Thyroid gland (tissue), 4 donors: ENCODE measurements at places on chromosomes 4 and X. TPM values are rescaled to one million over a fixed set of nuclear protein-coding genes. Genes with fewer than 3 reads are reported as not detected.
A peak's percentile ranks its signal among the peaks of the same experiment; 100 is the strongest.

DNA sequence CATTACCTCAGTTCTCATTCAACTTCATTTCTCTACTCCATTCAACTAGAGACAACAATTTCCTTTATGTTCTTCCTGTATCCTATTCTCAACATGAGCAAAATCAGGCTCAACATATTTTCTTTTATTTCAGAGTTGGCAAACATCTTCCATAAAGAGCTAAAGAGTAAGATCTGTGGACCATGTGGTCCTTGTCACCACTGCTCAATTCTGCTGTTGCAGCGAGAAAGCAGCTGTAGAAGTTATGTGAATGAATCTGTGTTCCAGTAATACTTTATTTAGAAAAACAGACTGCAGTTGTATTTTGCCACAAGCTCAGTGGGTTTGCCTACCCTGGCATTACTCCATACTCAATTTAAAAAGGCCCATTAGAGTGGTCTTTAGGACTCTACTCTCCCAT, 2057.3 kb downstream of the ARAP2 start:
- H3K27me3 ChIP-seq: no peaks in the 10 kb centered on the region
- H3K4me1 ChIP-seq: no peaks in the 10 kb centered on the region
- H3K4me3 ChIP-seq: no peak overlapping the region
- no peak for DNase-seq

SYNPO2 gene
- total RNA-seq: 30.2 TPM

DNA sequence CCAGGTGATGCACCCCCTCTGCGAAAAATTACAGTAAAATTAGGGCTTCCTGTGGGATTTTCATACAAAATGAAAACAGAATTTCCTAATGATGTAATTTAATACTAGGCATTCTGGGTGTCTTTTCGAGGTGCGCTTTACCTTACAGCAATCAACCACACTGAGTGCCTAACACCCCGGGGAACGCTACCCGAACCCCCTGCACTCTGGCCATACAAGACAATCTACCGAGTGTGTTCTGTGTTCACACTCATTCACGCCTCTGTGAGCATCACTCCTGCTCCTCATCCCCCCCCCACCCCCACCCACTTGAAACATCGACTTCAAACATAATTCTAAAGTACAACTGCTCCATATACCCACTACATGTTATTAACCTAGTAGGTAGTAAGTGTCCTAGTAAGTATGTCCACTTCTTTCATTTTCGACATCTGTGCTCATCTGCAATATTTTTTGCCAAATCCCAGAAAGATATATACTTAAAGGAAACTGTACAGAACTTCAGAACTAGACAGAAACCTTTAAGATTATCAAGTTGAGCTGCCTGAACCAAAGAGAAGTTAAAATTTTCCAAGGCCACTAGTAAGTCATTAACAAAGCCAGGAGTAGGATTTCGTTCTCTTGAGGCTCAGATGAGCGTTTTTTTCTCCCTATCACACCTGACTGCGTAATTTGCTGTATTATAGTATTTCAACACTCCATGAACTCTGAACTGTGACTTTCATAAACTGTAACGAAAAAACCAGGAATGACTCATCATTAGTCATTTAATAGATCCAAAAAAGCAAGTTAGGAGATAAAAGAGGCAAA, 80.0 kb downstream of the FAT1 start:
- no peaks in the 10 kb centered on the region for H3K4me1 ChIP-seq
- no peaks in the 10 kb centered on the region for H3K36me3 ChIP-seq
- DNase-seq: no peak
- H3K27me3 ChIP-seq: no peaks in the 10 kb centered on the region
- no peak overlapping the region for H3K4me3 ChIP-seq

TRIM2 gene
- total RNA-seq: 184 TPM

- no peaks in the 10 kb centered on the region for H3K36me3 ChIP-seq
- H3K4me3 ChIP-seq: no peak overlapping the region
- H3K27ac ChIP-seq: no peak overlapping the region
- DNase-seq: no peak
- no peaks in the 10 kb centered on the region for H3K27me3 ChIP-seq
Measured at GRCh38 chr4:117637347-117637746, 396.9 kb upstream of the NDST3 start.

PABPC1L2B gene
- total RNA-seq: not detected

LDB2 gene
- 31.9 TPM for total RNA-seq

DNA sequence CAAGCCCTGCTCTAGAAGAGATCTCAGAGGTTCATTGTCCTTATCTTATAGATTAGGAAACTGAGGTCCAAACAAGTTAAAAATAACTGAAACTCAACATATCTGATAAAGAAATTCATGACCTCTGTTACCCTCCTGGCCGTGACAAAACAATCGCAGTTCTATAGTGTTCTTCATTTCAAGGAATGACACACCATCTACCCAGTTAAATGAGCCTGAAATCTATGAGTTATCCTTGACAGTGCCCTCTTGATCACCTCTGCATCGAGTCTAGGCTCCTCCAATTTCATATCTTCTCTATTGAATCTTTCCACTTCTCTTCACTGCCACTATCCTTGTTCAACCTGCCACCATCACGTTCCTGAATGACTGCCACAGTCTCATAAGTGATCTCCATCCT, 325.3 kb upstream of the TEX13C start:
- no peak overlapping the region for H3K4me3 ChIP-seq
- no peak for DNase-seq
- H3K36me3 ChIP-seq: no peaks in the 10 kb centered on the region
- no peaks in the 10 kb centered on the region for H3K27me3 ChIP-seq

DNA sequence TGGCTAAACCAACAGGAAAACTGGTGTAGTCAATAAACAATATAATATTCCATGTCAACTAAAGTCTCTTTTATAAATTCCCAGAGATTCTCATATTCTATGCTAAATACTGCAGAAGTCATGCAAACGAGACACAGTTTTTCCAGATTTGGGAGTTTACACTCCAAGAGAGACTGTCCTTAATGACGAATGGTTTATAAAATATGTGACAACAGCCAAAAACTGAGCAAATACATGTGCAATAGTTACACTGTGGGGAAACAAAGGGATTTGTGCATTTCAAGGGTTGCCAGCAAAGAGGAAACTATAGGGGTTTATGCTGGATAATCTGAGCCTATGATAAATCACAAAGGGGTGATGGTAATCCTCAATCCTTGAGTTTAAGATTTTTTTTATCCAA, 75.7 kb downstream of the GPC4 start:
- H3K27me3 ChIP-seq: no peaks in the 10 kb centered on the region
- H3K27ac ChIP-seq: no peak overlapping the region
- peaks cover 7% of the 10 kb centered on the region for H3K4me1 ChIP-seq
- no peak overlapping the region for H3K4me3 ChIP-seq
- DNase-seq: no peak

DNA sequence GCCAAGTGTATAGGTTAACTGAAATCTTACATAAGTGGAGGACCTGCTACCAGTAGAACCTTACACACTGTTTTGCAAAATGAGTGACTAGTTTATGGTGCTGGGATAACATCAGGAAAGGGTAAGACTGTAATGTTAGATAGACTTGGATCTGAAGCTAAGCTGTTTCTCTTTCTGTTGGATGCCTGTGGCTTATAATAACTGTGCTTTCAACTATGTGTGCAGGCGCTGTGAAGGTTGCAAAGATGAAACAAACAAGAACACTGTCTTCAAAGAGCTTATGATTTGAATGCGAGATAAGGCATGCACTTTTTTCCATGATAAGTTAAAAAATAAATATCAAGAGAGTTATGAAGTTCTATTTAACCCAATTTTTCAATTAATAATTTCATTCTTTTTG, 34.5 kb upstream of the LCORL start:
- no peaks in the 10 kb centered on the region for H3K27me3 ChIP-seq
- no peak overlapping the region for H3K27ac ChIP-seq
- H3K4me1 ChIP-seq: no peaks in the 10 kb centered on the region
- no peaks in the 10 kb centered on the region for H3K36me3 ChIP-seq
- no peak for DNase-seq
- H3K4me3 ChIP-seq: no peak overlapping the region

MAGEB2 gene
- total RNA-seq: not detected

NOX1 gene
- total RNA-seq: not detected

DNA sequence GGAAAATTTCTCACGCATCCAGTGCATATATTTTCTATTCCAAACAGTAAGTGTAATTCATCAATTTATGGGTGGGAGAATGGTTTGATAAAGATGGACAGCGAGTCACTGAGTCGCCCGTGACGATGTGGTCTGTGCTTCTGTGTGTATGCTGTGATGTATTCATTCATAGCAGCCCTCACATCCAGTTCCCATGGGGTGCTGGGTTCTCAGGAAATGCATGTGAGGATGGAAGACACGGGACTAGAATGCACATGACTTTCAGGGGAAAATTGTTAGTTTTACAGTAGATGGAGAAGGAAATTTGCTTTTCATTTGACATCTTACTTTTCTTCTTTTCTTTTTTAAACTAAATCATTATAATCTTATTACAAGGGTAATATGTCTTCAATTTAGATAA, 152.9 kb downstream of the STOX2 start:
- no peaks in the 10 kb centered on the region for H3K27me3 ChIP-seq
- no peaks in the 10 kb centered on the region for H3K36me3 ChIP-seq
- H3K4me1 ChIP-seq: no peaks in the 10 kb centered on the region
- DNase-seq: no peak

PAGE5 gene
- not detected for total RNA-seq

DNA sequence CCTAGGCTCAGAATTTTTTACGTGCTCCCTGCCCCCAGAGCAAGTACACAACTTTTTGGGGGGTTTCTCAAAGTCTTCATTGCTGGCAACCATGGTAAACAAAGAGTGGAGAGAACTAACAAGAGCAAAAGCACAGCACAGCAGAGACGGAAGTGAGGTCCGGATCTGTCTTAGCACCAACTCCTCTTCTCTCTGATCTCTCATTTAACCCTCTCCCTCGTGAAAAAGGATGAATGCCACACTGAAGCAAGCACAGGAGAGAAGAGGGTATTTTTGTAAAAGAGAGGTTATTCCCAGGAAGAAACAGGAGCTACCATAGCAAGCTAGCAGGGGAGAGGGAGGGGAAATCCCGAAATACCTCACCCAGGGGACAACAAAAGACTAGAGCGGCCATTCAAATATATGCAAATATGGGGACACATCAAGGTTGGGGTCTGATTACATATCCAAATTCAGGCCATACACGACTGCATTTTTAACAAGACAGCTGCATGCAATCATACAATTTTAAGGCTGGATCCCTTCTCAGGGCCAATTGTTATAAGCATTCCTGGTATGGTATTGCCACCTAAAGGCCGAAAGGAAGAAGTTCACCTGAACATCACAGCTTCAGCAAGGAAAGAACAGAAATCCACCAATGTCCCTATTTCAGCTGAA, 46.6 kb downstream of the CD40LG start:
- no peak overlapping the region for H3K27ac ChIP-seq
- no peaks in the 10 kb centered on the region for H3K4me1 ChIP-seq
- DNase-seq: no peak
- no peak overlapping the region for H3K4me3 ChIP-seq

- H3K27me3 ChIP-seq: no peaks in the 10 kb centered on the region
- H3K27ac ChIP-seq: peak overlapping the region; percentile 99
- no peaks in the 10 kb centered on the region for H3K4me1 ChIP-seq
- H3K4me3 ChIP-seq: peak overlapping the region; percentile 96
Measured at GRCh38 chr4:77819404-77819842, 255 bp upstream of the CNOT6L start.

- no peaks in the 10 kb centered on the region for H3K4me1 ChIP-seq
- no peak overlapping the region for H3K27ac ChIP-seq
- H3K27me3 ChIP-seq: no peaks in the 10 kb centered on the region
- H3K4me3 ChIP-seq: no peak overlapping the region
- no peaks in the 10 kb centered on the region for H3K36me3 ChIP-seq
- no peak for DNase-seq
Measured at GRCh38 chr4:113303315-113303714, 253.9 kb downstream of the ANK2 start.

- no peak overlapping the region for H3K27ac ChIP-seq
- H3K4me3 ChIP-seq: no peak overlapping the region
- H3K4me1 ChIP-seq: peaks cover 1% of the 10 kb centered on the region
- no peaks in the 10 kb centered on the region for H3K27me3 ChIP-seq
- H3K36me3 ChIP-seq: peaks cover 6% of the 10 kb centered on the region
Measured at GRCh38 chr4:151703401-151703800, 57.4 kb downstream of the GATB start.

- H3K4me3 ChIP-seq: no peak overlapping the region
- H3K27ac ChIP-seq: no peak overlapping the region
- H3K4me1 ChIP-seq: no peaks in the 10 kb centered on the region
- no peaks in the 10 kb centered on the region for H3K27me3 ChIP-seq
- no peak for DNase-seq
Measured at GRCh38 chr4:165514739-165515138, 135.9 kb downstream of the CPE start.

DNA sequence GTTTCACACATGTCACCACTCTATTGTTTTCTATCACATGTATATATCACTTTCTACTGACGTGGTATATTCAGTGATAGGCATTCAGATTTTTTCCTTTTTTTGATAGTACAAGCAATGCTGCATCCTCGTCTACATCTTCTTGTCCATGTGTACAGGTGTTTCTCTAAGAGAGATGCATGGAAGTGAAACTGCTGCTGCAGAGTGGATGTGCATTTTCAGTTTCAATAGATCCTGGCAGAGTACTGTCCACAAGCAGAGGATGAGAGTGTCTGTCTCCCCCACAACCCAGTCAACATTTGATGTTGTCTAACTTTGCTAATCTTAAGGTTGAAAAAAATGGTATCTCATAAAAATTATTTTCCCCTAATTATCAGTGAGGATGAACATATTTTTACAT, 194.0 kb upstream of the CASK start:
- no peaks in the 10 kb centered on the region for H3K4me1 ChIP-seq
- no peak overlapping the region for H3K4me3 ChIP-seq
- no peak for DNase-seq
- no peak overlapping the region for H3K27ac ChIP-seq
- no peaks in the 10 kb centered on the region for H3K36me3 ChIP-seq

DNA sequence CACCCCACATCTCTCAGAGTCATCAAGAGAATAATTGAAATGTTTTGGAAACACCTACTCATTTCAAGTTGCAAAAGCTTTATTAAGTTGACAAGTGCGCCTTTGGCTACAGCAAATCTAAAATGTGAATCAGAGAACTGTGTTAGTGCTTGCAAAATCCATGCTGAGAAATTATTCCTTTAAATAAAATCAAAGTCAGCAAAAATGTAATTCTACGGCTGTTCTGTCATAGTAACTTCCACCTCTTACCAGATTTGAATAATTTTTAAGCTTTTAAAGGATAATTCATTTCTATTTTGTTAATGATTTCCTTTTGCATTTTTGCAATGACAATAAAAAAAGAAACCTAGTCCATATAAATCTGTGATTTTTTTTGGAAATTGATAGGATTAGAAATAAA, 1779.1 kb downstream of the STIM2 start:
- no peaks in the 10 kb centered on the region for H3K36me3 ChIP-seq
- no peaks in the 10 kb centered on the region for H3K4me1 ChIP-seq
- no peak overlapping the region for H3K4me3 ChIP-seq
- H3K27me3 ChIP-seq: no peaks in the 10 kb centered on the region
- no peak overlapping the region for H3K27ac ChIP-seq
- no peak for DNase-seq
